ENCODE measurements at places on chromosomes 1 and 21. TPM values are rescaled to one million over a fixed set of nuclear protein-coding genes. Genes with fewer than 3 reads are reported as not detected.

The HHIPL2 gene
- 1.5 TPM for total RNA-seq

GRCh38 chr1:234393190-234393589 lies 19.9 kb downstream of the COA6 start:
- no peak for DNase-seq
- no peaks in the 10 kb centered on the region for H3K27me3 ChIP-seq
- H3K27ac ChIP-seq = no peak overlapping the region
- H3K4me3 ChIP-seq = no peak overlapping the region
- peaks cover 34% of the 10 kb centered on the region for H3K36me3 ChIP-seq
- H3K4me1 ChIP-seq = peaks cover 4% of the 10 kb centered on the region

DNA sequence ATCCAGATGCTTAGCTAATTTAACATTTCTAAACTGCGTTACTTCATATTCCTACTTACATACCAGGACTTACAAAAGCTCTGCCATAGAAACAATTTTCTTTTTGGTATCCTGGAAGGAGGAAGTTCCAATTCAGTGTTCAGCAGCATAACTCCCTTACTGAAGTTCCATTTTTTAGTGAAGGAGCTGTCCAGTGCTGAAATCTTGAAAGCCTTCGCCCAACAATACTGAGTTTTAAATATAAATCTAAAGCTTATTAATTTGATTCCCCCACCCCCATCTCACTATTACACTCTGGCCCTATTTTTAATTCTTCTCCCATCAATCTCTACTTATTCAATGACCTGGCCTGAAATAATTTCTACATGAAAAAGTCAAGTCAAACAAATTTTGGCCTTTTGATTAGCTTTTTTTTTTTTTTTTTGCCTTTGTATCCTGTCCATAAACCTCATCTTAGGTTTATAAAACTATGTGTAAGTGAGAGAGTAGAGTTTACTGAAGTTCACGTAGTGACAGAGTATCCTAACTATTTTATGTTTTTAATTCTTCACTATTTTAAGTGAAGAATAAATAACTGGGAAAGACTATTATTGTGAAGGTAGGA lies 323.0 kb upstream of the PLD5 start:
- no peak overlapping the region for H3K27ac ChIP-seq
- no peak for DNase-seq
- H3K27me3 ChIP-seq = no peaks in the 10 kb centered on the region
- H3K4me1 ChIP-seq = no peaks in the 10 kb centered on the region
- no peak overlapping the region for H3K4me3 ChIP-seq

DNA sequence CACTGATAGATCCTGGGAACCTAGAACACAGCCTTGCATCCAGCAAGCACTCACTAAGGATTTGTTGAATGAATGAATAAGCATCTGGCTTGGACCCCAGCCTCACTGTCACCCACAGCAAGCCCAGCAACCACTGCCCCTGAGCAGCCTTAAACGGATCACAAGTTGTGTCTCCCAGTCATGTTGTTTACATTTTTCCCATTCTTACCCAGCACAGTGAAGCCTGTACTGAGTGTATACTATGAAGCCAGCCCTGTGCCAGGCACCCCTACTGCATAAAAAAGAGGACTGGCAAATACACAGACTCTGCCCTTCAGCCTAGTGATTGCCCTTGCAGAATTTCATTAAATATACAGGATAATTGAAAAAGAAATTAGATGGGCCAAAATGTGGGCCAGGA lies 30.2 kb downstream of the RRAGC start:
- no peak for DNase-seq
- no peaks in the 10 kb centered on the region for H3K4me1 ChIP-seq
- H3K27me3 ChIP-seq = peaks cover 26% of the 10 kb centered on the region
- H3K4me3 ChIP-seq = no peak overlapping the region

GRCh38 chr1:209249785-209250440 lies 333.6 kb upstream of the CAMK1G start:
- DNase-seq = no peak
- no peak overlapping the region for H3K27ac ChIP-seq
- H3K27me3 ChIP-seq = no peaks in the 10 kb centered on the region
- H3K36me3 ChIP-seq = no peaks in the 10 kb centered on the region
- no peak overlapping the region for H3K4me3 ChIP-seq
- H3K4me1 ChIP-seq = no peaks in the 10 kb centered on the region
